ENCODE measurements at places on chromosomes 2 and 18.

DNA sequence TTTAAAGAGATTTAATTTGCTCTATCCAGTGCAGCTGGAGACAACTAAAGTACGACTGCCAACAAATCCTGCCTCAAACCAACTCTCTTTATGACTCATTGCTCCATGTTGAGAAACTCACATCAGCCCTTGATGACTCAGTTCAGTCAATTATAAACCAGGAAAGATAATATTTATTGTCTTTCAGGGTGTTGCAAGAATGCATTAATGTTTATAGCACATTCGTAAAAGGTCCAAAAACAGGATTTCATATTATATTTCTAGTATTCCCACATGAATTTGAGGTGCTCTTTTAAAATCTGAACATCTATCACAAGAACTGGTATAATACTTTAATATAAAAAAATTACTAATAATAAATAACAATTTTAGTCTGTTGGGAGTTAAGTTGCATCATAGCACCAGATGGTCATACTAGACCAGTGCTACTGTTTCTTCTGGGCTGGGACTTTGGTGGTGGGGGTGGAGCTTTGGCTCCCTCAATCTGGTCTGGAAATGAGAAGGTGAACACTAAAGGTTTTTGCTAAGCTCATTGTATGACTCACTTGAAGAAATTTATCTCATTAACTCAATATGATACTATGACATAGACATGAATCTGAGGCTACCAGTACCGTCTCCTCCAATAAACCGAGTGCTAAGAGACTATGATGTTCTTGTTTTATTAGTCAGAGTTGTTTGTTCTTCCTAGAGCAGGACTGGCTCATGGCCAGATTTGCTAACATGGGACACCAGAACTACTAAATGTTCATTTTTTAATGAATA lies 26.6 kb upstream of the MAP3K20 start:
- ATAC-seq: peak; percentile 96

DNA sequence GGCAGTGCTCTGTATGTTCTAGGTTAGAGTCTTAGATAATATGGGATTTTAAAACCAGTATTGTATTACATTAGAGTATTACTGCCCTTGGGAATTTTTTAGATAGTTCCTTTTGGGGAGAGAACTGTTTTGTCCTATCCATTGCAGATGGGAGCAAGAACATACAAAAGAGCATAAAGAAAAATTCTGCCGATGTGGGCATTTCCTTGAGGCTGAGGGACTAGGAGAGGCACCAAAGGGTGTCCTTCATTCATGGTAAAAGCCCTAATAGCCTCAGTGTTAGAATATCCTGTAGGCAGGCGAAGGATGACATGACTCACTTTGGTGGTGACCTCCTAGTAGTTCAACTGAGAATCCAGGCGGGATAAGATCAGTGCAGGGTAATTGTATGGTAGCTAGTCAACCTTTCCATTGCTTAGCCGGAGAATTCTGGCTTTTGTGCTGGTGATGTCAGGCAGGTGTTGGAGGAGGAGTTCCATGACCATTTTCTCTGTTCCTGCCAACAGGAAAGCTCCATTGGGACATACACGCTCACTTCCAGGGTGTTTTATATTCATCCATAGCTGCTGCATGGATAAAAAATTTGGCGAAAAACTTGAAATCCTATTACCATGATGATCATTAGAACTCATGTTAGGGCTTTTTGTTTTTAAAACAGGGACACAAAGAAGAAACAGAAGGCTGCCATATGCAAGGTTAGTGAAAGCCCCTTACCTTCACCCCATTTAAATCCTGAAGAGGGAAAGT lies 28.1 kb downstream of the EPAS1 start:
- peak; percentile 54 for ATAC-seq

DNA sequence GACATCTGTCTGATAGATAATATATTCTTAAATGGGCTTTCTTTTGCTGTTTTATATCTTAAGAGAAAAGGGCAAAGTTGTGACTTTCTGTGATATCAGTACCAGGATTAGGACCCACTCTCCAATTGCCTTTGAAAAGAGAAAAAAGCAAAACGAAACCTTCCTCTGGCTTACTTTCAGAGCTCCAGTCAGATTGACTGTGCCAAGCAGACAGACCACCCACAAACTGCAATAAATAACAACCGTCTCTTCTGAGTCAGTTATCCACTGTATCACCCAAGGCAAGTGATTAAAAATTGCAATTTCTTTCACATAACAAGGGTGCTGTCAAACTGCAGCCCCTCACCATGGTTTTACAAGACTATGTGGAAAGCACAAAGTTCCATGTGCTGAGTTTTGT lies 230.5 kb upstream of the SETBP1 start:
- no peak for ATAC-seq

- ATAC-seq: peak; percentile 87
Measured at GRCh38 chr2:393711-394696, 106.1 kb upstream of the ALKAL2 start.

DNA sequence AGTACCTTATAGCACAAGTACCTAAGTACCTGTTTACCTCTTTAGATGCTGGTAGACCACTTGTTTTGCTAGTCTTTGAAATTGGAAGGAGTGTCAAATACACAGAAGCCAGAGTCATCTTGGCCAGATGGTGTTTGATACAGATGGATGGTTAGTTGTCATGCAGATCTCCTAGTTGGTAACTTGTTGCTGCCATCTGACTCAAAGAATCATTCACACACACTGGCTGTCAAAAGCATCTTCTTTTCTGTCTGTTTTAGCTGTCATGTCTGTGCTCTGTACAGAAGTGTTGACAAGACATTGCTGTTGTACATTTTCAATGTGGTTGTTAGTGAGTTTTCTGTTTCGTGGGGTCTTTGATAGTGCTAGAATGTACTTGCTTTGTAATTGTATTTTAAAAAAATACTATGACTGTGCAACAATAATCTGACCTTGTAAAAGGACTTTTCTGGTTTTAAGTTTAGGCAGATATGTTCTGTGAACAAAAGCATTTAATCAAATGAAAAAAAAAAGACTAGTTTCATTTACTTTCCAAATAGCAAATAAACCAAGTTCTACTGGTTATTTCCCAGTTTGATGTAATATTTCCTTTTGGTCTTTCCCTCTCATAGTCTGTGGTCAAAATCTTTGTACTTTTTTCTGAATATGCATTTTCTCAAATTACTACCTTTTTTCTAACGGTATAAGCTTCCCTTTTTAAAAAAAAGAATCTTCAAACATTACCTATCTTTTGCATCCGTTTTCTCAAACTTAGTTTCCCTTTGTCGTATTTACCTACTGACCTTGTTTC lies 39.9 kb downstream of the TANK start:
- ATAC-seq: no peak

DNA sequence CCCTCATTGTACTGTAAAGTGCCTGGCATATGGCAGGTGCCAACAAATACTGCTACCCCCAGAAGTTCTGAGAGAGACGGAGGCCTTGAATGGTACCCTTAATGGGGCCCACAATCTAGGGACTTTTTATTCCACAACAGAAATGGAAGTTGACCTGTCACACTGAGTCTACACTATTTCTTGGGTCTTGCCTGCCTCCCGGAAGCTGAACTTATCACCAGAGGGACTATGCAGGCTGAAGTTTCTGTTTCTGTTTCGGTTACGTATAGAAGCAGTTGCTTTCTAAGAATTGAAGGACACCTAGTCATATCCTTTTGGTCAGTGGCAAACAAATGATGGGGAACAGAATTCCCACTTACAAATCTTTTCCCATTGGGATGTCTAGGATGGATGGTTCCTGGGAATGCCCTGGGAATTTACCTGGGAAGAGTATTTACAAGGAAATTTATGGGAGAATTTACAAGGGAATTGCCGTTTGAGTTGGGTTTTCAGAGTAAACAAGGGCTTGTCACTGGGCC lies 74.2 kb downstream of the HS1BP3 start:
- no peak for ATAC-seq

DNA sequence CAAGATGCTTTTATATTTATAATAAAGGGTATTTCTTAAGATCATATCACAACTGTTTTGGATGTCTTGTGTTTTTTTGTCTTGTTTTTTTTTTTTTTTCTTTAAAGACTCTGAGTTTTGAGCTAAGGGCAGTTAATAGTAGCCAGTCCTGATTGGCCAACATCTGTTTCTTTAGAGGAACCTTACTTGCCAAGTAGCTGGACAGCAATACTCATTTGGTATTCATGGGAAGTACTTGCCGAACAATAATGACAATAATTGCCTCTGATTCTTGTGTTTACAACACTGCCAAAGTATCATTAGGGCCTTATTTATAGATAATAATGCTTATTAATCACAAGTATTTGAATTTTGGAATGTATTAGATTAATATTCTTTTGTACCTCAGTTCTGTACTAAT lies 17.1 kb upstream of the POU3F3 start:
- no peak for ATAC-seq

DNA sequence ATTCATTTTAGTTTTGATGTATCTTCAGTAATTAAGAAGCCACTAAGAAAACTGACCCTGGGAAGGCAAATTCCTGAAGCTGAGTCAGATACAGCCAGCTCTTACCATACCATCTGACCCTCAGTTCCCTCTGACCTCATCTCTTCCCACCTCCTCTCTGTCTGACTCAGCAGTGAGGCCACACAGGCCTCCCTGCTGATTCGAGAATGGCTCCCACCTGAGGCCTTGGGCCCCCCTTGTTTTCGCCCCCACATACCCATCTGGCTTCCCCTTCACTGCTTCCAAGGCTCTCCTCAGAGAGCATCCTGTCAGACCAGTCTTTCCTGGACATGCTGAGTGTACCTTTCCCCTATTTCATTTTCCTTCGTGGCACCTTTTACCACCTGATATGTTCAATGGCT lies 71.0 kb upstream of the CYP1B1 start:
- peak; percentile 66 for ATAC-seq

GRCh38 chr2:234502919-234503285 lies 6.0 kb upstream of the ARL4C start:
- ATAC-seq: no peak

- ATAC-seq: no peak
Measured at GRCh38 chr2:31901900-31902299, 108.9 kb downstream of the MEMO1 start.

GRCh38 chr2:127278959-127279358 lies 15.0 kb downstream of the ERCC3 start:
- no peak for ATAC-seq

DNA sequence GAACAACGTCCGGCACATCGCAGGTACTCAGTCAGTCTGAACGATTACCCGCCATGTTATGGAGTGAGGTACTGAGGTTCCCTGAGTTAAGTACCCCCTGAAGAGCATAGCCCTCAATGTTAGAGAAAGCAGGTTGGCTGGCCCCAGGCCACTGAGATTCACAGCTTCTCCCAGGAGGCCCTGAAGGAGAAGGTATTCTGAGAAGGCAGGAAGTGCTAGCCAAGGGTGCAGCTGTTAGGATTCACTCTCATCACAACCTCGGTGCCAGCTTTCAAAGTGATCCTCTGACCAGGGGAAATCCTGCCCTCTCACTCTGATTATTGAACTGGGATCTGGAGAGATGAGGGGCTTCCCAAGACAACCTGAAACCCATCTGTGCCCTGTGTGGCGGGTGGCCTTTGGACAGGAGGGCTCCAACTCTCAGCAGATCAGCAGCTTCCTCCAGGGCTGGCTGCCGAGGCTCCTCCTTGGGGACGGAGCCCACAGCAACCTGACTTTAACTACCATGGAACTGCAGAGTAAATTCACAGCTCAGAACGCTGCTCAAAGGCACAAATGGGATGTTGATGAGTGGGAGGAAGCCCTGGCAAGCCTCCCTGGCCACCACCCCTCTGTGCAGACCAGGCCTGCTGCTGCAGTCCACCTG lies 7.8 kb downstream of the EHD3 start:
- ATAC-seq: no peak

DNA sequence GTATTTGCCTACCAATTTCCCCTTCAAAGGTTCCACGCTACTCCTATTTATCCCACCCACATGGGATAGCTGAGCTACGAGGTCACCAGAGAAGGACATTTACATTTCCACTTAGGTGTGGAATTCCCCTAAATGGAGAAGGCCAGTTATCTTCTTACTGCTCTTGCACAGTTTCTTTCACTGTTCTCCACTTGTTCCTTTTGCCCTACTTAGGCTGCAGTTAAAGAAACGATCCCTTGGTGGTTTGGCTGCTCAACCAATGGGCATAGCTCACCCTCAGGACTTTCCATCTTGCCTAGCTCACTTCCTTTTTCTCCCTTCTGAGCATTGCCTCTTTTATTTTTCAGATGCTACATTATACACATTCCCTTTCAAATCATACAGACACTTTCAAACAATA lies 11.2 kb upstream of the NABP1 start:
- ATAC-seq: no peak

GRCh38 chr2:113854970-113855740 lies 34.7 kb upstream of the ACTR3 start:
- ATAC-seq: no peak

GRCh38 chr2:108396845-108397244 lies 19.1 kb downstream of the SULT1C4 start:
- no peak for ATAC-seq

GRCh38 chr2:29700560-29700959 lies 220.8 kb downstream of the ALK start:
- ATAC-seq: no peak

Measured in esophagus mucosa (tissue), 1 donor.